ENCODE measurements at places on chromosomes 3 and 15.

DNA sequence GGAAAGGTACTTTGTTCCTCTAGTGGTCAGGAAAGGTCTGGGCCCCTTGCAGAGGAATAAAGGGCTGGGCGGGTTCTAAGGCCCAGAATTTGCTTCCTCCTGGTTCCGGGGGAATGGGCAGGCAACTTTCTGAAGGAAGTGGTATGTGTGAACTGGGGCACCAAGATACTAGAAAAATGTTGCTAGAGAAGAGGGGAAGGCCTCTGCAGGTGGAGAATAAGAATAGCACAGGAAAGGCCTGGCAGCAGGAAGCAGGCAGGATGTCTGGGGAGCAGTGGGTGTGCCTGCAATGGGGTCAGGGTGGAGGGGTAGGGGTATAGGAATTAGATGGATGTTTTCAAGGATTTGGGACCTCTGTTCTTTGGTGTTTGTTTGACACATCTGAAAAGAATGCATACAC is 2.0 kb downstream of the SLC22A13 start:
- H3K4me3 ChIP-seq = no peak overlapping the region
- no peak overlapping the region for H3K27ac ChIP-seq
- peaks cover 3% of the 10 kb centered on the region for H3K27me3 ChIP-seq
- no peak for DNase-seq

GRCh38 chr15:61715082-61715481 is 345.2 kb downstream of the VPS13C start:
- peaks cover 7% of the 10 kb centered on the region for H3K27me3 ChIP-seq
- no peaks in the 10 kb centered on the region for H3K4me1 ChIP-seq
- no peak overlapping the region for H3K4me3 ChIP-seq
- no peak overlapping the region for H3K27ac ChIP-seq

- H3K4me1 ChIP-seq = peaks cover 17% of the 10 kb centered on the region
- H3K27me3 ChIP-seq = peaks cover 3% of the 10 kb centered on the region
- no peaks in the 10 kb centered on the region for H3K36me3 ChIP-seq
- H3K27ac ChIP-seq = no peak overlapping the region
- no peak overlapping the region for H3K4me3 ChIP-seq
- DNase-seq = no peak
Measured at GRCh38 chr15:33910741-33911140, 57.6 kb upstream of the CHRM5 start.

GRCh38 chr3:159796226-159796625 is 192.4 kb upstream of the IL12A start:
- no peaks in the 10 kb centered on the region for H3K36me3 ChIP-seq
- H3K4me3 ChIP-seq = no peak overlapping the region
- H3K27ac ChIP-seq = no peak overlapping the region
- no peaks in the 10 kb centered on the region for H3K4me1 ChIP-seq

DNA sequence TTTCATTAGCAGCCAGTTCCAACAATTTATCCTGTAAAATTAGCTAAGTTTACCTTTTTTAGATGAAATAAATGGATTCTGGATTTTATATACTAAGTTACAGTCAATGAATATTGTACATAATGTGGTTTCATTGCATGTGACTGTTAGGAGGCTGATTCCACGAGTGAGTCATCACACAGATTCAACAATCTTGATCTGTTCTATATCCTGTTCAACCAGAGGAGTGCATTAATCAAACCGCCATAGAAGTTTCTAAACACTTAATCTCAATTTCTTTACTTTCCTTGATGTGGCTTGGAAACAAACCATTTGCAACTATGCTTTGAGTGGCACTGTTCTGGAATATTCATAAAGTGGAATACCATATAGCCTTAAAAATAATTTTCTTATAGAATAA is 15.3 kb downstream of the DNAJC13 start:
- H3K27ac ChIP-seq = no peak overlapping the region
- DNase-seq = no peak
- H3K27me3 ChIP-seq = no peaks in the 10 kb centered on the region
- no peaks in the 10 kb centered on the region for H3K4me1 ChIP-seq
- H3K36me3 ChIP-seq = peaks cover 22% of the 10 kb centered on the region
- H3K4me3 ChIP-seq = no peak overlapping the region

DNA sequence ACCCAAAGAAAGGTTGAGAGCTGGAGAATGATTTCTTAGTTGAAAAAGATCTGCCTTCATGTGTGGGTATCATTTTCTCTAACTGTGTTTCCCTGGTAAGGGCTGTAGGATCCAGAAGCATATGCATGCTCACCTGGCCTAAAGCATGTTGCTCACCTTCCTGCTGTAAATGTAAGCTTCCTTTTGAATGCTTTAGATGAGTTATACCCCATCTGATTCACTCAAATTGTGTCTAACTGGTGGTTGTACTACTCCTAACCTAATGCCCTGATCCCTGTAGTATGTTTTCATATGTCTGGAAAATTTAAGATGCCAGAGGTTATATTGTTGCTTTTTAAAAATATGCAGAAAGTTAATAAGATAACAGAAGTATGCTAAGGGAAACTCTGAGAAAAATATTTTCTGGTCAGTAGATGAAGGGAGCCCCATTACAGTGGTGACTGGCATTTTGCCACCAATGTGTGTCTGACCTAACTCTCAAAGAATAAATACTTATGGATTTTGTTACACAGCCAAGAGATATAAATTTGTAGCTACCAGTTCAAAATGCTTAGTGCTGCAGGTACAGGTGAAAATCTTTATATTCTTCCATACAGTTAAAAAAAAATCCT is 7.7 kb downstream of the FILIP1L start:
- no peaks in the 10 kb centered on the region for H3K27me3 ChIP-seq
- no peak overlapping the region for H3K4me3 ChIP-seq
- no peak for DNase-seq
- no peak overlapping the region for H3K27ac ChIP-seq

- no peak for DNase-seq
- no peak overlapping the region for H3K27ac ChIP-seq
- peaks cover 12% of the 10 kb centered on the region for H3K4me1 ChIP-seq
- H3K27me3 ChIP-seq = peaks cover 66% of the 10 kb centered on the region
- H3K36me3 ChIP-seq = no peaks in the 10 kb centered on the region
- no peak overlapping the region for H3K4me3 ChIP-seq
Measured at GRCh38 chr3:24832891-24833290, 338.2 kb upstream of the THRB start.

Data from nephron progenitor cell (in vitro differentiated cells).